Liver (tissue), 10 donors: ENCODE measurements at places on chromosomes 7 and 10. TPM values are rescaled to one million over a fixed set of nuclear protein-coding genes. Genes with fewer than 3 reads are reported as not detected.

The FAM131B gene
- total RNA-seq: 0.08 TPM

The NME8 gene
- total RNA-seq: 0.08 TPM

The STK31 gene
- total RNA-seq: 0.05 TPM

The OR6V1 gene
- not detected for total RNA-seq

The SMURF1 gene
- 6.2 TPM for total RNA-seq

The TES gene
- total RNA-seq: 11.8 TPM

The LEP gene
- total RNA-seq: not detected

The STAM gene
- 32.4 TPM for total RNA-seq
